T-helper 17 cell (primary cell): ENCODE measurements at places on chromosomes 13 and 19.
A peak's percentile ranks its signal among the peaks of the same experiment; 100 is the strongest.

- H3K4me3 ChIP-seq, result no peak overlapping the region
- peaks cover 9% of the 10 kb centered on the region for H3K4me1 ChIP-seq
Measured at GRCh38 chr19:46639358-46640182, 3.6 kb upstream of the GNG8 start.

DNA sequence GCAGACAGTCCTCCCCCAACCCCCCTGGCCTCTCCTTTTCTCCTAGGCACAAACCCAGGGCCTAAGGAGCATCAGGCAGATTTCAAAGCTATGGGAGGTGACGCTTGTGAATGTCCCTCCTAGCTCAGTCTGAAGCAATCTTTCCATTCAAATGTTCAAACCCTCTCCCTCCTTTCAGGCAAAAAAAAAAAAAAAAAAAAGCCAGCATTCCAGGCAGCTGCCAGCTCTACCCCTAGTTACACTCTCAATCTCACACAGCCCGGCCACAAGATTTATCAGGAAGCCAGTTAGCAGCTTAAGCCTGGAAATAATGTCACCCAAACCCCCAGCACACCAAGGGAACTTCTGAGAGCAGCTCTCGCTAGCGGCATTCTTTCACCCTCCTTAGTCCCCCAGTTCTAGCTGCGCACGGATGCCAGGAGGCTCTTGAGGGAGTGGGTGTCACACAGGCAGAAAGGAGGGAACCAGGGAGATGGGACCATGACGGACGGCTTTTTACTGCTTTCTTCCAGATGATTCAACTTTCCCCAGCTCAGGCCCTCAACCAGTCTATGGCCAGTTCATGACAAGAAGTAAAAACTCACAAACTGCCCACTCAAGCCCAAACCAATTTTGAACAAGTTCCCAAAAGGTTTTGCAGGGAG, 6.3 kb downstream of the SH3GL1 start:
- H3K27ac ChIP-seq, result peak overlapping the region; percentile 67
- peaks cover 2% of the 10 kb centered on the region for H3K36me3 ChIP-seq
- no peaks in the 10 kb centered on the region for H3K27me3 ChIP-seq
- H3K4me1 ChIP-seq, result peaks cover 47% of the 10 kb centered on the region
- H3K4me3 ChIP-seq, result no peak overlapping the region
- DNase-seq, result no peak

DNA sequence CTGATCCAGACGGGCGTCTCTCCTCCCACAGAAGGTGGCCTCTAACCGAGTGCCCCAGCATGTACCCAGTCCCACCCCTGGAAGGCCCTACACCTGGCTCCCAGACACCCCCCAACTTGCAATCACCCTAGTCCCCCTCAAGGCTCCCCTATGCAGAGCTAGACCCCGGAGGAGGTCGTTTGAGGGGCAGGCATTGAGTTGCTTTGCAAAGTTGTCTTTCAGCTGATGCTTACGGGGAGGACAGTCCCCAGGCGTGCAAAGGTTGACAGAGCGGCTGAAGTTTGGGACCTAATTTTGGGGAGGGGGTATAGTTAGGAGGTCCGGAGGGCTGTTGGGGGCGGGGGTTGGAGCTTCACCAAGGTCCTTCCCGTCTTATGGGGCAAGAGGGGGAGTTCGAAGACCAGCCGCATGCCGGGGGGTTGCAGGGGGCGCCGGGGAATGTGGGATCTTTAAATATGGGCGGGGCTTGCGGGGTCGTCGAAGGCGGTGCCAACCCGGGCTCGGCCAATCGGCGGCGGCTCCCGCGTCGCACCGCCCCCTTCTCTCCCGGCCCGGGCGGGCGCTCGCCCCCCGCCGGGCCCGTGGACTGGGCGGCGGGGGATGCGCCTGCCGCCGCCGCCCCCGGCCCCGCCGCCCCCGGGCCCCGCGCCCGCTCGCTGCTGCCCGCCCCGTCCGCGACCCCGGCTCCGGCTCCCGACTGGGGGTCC, at the start of gene KCNN1:
Gene KCNN1, plus strand, starts transcription at position 558 of the 707 bp plus-strand sequence. CDS start 6,782 bp downstream, outside the sequence.
- peak within 1 kb of the TSS; percentile 73 for H3K4me3 ChIP-seq
- no peak for DNase-seq
- peaks cover 7% of the 10 kb centered on the region for H3K36me3 ChIP-seq
- H3K4me1 ChIP-seq, result peaks cover 3% of the 10 kb centered on the region
- peaks cover 46% of the 10 kb centered on the region for H3K27me3 ChIP-seq

DNA sequence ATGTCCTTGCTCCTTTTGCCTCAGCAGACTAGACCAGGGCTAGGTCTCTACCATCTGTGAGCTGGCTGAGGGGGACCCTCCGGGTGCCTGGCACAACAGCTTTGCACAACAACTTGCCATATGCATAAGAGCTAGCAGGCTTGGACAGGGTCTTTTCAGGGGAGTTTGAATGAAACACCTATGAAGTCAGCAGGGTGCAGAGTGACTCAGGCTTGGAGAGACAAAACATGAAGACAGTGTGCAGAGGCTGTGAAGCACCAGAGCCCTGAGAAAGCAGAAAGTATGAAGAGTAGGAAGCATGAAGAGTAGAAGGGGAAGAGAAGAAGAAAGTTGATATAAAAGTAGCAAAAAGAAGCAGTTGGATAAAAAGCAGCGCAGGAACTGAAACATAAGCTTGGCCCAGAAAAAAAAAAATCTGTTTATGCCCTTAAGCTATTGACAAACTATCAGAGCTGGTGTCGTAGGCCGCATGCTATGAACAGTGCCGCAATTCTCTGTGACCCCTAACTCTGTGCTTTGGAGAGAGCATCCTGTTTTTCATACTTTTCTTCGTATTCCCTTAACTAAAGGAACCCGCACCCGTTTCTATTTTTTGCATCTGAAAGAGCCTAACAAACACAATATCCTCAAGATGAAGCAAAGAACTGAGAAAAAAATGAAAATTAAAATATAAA, 52.7 kb upstream of the FAM216B start:
- H3K4me3 ChIP-seq, result no peak overlapping the region
- H3K27ac ChIP-seq, result no peak overlapping the region
- H3K36me3 ChIP-seq, result no peaks in the 10 kb centered on the region
- peaks cover 12% of the 10 kb centered on the region for H3K27me3 ChIP-seq

- no peaks in the 10 kb centered on the region for H3K36me3 ChIP-seq
- H3K27me3 ChIP-seq, result peaks cover 33% of the 10 kb centered on the region
- no peak overlapping the region for H3K4me3 ChIP-seq
- H3K4me1 ChIP-seq, result no peaks in the 10 kb centered on the region
- DNase-seq, result no peak
Measured at GRCh38 chr13:106376401-106377112, 158.9 kb downstream of the EFNB2 start.

DNA sequence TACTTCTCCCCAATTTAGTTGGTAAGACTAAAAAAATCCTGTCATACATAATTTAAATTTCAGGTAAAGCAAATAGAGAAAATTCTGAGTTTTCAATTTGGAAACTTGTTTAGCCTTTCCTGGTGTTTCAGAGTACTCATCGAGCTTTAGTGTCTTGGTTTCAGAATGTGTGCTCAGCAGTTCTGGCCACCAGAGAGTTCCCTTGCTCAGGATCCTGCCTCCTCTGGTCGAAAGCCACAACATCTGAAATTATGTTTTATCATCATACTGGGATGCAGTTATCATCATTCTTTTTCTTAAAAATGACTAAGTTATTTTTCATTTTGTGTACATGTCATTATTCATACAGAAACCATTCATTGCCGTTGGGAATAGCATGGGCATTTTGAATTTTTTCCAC, 263.2 kb upstream of the SPRY2 start:
- H3K4me1 ChIP-seq, result no peaks in the 10 kb centered on the region
- H3K36me3 ChIP-seq, result no peaks in the 10 kb centered on the region
- no peaks in the 10 kb centered on the region for H3K27me3 ChIP-seq
- no peak overlapping the region for H3K4me3 ChIP-seq
- no peak overlapping the region for H3K27ac ChIP-seq

DNA sequence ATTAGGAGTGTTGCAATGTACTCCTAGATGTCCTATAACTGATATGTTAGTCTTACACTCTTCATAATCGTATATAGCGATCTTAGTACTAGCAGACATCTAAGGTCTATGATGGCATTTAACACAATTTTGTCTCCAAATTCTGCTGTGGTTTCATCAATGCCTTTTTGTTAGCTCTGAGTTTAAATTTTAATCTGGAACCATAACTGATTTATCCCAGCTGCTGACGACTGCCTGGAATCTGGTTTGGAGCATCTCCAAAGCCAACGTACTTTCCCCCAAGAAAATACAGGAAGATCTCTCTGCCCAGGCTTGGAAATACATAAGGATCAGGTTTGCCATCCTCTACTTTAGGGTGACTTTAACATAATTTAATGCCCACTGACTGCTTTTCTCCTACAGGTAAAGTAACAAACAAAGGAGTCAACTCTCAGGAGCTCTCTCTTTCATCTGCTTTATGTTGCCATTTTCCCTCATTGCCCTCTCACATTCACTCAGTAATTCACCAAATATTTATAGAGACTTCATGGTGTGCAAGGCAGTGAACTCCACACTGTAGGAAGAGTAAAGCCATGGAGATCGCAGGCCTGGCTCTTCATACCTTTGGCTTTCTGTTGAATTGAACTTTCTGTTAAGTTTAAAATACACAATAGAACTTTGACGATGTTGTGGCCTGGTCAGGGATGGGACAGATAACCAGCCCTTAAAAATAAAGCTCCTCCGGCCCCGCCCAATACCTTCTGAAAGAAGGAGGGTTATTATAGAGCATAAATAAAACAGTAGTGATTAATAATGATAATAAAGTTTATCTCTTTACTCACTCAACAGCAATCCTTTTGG, 23.3 kb upstream of the SPART start:
- H3K27me3 ChIP-seq, result peaks cover 16% of the 10 kb centered on the region
- DNase-seq, result no peak
- H3K27ac ChIP-seq, result no peak overlapping the region
- H3K4me3 ChIP-seq, result no peak overlapping the region
- H3K36me3 ChIP-seq, result peaks cover 7% of the 10 kb centered on the region

GRCh38 chr13:110784704-110785103, 71.2 kb downstream of the ING1 start:
- H3K27me3 ChIP-seq, result peaks cover 21% of the 10 kb centered on the region
- no peaks in the 10 kb centered on the region for H3K36me3 ChIP-seq

- peak overlapping the region; percentile 83 for H3K27ac ChIP-seq
- no peaks in the 10 kb centered on the region for H3K27me3 ChIP-seq
- peaks cover 2% of the 10 kb centered on the region for H3K36me3 ChIP-seq
- H3K4me1 ChIP-seq, result peaks cover 39% of the 10 kb centered on the region
- DNase-seq, result no peak
Measured at GRCh38 chr13:30119476-30119875, 187.9 kb downstream of the KATNAL1 start.

DNA sequence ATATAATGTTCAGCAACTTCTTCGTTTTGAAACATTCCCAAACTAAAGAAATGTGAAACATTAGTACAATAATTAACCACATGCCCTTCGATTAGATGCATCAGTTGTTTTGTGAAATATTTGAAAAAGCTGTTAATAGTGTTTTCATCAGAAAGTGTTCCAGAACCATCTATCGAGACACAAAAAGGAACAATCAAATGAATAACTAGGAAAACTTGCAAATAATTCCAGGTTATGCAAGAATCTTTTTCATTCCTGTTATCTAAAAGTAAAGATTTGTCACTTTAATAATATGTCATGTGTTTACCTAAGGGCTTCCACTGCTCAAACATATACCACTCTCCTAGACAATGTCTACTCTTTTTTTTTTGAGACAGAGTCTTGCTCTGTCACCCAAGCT, 904.2 kb upstream of the MIR17HG start:
- H3K27me3 ChIP-seq, result no peaks in the 10 kb centered on the region
- H3K36me3 ChIP-seq, result no peaks in the 10 kb centered on the region
- no peaks in the 10 kb centered on the region for H3K4me1 ChIP-seq
- H3K4me3 ChIP-seq, result no peak overlapping the region
- no peak overlapping the region for H3K27ac ChIP-seq

DNA sequence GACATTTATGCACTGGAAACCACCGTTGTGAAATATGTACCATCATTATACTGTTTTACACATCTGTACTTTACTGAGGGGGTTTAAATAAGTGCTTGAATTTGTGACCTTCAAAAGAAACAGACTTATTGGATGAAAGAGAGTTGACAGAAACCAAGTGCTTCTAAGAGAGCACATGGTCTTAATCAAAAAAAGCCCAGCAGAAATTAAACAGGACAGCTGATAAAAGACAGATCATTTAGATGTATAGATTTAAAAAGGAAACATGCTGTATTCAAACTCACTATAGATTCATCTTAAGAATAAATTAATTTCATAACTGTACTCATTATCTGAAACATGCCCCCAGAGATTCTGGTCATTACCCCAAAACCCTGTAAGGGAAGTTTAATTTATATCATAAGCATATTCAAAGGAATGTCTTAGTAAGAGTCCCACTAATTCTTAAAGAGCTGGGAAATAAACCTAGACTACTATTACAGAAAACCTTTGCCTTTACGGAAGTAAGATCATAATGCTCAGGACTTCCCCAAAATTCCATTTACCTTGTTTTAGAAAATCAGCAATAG, 421.8 kb downstream of the DCT start:
- H3K36me3 ChIP-seq, result no peaks in the 10 kb centered on the region
- no peak overlapping the region for H3K27ac ChIP-seq
- H3K4me3 ChIP-seq, result no peak overlapping the region
- DNase-seq, result no peak

- peak overlapping the region; percentile 100 for H3K27ac ChIP-seq
- no peaks in the 10 kb centered on the region for H3K36me3 ChIP-seq
- H3K4me3 ChIP-seq, result peak overlapping the region; percentile 80
- no peaks in the 10 kb centered on the region for H3K27me3 ChIP-seq
- peaks cover 76% of the 10 kb centered on the region for H3K4me1 ChIP-seq
Measured at GRCh38 chr13:30151388-30151787, 156.0 kb downstream of the KATNAL1 start.

DNA sequence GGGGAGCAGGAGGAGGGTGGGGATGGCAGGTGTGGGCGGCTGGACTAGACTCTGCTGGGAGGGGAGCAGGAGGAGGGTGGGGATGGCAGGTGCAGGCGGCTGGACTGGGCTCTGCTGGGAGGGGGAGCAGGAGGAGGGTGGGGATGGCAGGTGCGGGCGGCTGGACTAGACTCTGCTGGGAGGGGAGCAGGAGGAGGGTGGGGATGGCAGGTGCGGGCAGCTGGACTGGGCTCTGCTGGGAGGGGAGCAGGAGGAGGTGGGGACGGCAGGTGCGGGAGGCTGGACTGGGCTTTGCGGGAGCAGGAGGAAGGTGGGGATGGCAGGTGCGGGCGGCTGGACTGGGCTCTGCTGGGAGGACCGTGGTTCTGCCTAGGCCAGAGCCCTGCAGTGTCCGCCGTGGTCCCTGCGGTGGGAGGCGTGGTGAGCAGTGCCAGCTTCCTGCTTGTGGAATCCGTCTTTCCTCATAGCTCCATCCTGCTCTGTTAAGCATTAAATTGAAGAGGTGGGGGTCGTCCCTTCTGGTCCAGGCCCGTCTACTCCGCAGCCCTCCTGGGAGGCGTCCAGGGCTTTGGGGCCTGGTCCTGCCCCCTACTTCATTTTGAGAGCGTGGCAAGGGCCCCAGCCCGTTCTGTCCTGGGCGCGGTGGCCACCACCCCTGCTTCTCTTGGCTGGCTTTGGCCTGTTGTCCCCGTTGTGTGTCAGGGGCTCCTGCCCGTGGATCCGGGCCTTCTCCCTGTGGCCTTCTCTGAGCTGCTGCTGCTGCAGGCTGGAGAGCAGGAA, 4.7 kb downstream of the SPPL2B start:
- no peaks in the 10 kb centered on the region for H3K27me3 ChIP-seq
- no peak overlapping the region for H3K4me3 ChIP-seq
- peaks cover 2% of the 10 kb centered on the region for H3K36me3 ChIP-seq
- H3K27ac ChIP-seq, result no peak overlapping the region

DNA sequence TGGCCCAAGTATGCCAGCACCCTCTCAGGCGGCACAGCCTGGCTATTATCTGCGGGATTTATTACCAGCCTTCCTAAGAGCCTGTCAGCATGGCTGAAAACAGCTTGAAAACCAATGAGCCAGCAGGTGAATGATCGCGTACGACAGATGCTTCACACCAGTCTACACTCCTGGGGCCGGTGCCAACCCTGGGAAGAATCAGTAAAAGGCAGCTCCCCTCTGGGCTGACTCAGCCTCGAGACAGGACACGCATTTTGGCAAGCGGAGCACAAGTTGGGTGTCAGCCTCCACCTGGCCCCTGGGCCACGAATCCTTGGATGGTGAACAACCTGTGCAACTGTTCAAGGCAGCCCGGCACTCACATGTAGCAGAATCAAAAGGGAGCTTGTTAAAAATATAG, 15.6 kb downstream of the EMP3 start:
- H3K27ac ChIP-seq, result no peak overlapping the region
- H3K4me3 ChIP-seq, result no peak overlapping the region
- no peaks in the 10 kb centered on the region for H3K27me3 ChIP-seq
